ENCODE measurements at places on chromosomes 16 and 17.

- no peak for DNase-seq
Measured at GRCh38 chr17:57466017-57466471, 209.7 kb downstream of the MSI2 start.

DNA sequence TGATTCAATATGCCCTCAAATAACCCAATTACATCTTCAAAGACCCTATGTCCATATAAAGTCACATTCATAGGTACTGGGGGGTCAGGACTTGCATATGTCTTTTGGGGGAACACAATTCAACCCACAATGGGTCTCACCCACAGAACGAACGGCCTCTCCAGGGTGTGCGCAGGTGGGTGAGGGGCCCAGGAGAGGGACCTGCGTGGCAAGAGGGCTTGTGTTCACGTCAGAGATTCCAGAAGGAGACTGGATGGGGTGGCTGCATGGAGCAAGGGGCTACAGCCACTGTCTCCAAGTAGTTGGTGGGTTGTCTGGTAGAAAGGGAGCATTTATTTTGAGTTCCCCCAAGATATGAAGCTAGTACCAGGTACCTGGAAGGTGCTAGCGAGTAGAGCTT, 212.2 kb downstream of the SEC14L1 start:
- DNase-seq: no peak

- DNase-seq: no peak
Measured at GRCh38 chr16:73725156-73725555, 571.5 kb upstream of the PSMD7 start.

DNA sequence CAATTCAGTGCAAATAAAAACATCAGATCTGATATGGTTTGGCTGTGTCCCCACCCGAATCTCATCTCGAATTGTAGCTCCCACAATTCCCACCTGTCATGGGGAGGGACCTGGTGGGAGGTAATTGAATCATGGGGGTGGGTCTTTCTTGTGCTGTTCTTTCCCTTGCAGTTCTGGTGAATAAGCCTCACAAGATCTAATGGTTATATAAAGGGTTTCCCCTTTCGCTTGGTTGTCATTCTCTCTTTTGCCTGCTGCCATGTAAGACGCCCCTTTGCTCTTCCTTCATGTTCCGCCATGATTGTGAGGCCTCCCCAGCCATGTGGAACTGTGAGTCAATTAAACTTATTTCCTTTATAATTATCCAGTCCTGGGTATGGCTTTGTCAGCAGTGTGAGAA, 68.9 kb upstream of the NFAT5 start:
- no peak for DNase-seq

- DNase-seq: no peak
Measured at GRCh38 chr16:86545954-86546637, 8.9 kb downstream of the MTHFSD start.

- DNase-seq: no peak
Measured at GRCh38 chr16:67311607-67312488, 14.7 kb downstream of the KCTD19 start.

DNA sequence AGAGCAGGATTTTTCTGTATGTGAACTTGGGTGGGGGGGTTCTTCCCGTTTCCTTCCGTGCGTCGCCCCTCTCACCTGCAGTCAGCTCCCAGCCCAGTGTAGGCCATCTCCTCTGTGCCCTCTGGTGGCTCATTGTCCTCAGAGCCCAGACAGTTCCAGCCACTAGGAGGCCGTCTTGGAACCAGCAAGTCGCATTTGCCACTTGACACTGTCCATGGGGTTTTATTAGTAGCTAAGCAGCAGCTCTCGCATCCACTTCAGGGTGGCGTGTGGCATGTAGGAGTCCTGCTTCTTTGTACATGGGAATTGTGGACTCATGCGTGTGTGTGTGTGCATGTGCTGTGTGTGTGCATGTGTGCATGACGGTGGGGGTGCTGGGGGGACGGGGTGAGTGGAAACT, 74.0 kb downstream of the SEC14L1 start:
- peak; percentile 10 for DNase-seq

Data from NCI-H1092 treated with DMSO at 0.1 percent for 48 hours (cell line).